ENCODE measurements at places on chromosomes 13 and 19.

DNA sequence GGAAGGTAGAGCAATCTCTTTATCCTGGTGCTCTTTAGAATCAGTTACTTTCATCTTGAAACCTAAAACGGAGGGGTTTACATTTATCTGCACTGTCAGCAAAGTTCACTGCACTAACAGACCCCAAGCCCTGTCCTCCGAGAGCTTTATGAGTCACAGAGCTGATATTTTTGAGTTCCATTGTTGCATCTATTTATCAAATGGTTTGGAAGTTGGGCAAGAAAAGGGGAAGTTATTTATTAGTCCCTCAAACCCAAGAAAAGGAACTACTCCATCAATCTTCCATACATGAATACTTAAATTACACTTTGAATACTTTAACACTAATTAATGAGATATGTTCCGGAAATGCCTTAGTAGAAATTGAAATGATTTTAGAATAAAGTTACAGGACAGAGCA lies 55.5 kb downstream of the EDNRB start:
- DNase-seq = no peak

- no peak for DNase-seq
These were observed 8.9 kb upstream of the MYO1F start for GRCh38 chr19:8585894-8586750.

DNA sequence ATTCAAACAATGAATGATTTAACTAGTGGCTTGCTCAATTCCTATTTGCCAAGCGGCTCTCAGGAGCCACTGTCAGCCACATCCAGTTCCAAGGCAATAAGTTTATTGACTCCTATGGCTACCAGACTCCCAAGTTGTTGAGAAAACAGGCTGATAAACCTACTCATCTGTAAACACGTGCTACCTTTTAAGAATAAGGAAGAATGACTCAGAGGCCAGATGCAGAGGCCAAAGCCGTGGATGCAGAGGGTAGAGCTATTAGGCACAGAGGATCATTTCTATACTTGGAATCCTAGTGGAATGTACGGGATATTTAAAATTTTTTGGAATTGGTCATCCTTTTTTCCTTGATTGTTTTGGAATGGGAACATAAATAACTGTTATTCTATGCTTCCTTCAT lies 1921.1 kb downstream of the OLFM4 start:
- no peak for DNase-seq

DNA sequence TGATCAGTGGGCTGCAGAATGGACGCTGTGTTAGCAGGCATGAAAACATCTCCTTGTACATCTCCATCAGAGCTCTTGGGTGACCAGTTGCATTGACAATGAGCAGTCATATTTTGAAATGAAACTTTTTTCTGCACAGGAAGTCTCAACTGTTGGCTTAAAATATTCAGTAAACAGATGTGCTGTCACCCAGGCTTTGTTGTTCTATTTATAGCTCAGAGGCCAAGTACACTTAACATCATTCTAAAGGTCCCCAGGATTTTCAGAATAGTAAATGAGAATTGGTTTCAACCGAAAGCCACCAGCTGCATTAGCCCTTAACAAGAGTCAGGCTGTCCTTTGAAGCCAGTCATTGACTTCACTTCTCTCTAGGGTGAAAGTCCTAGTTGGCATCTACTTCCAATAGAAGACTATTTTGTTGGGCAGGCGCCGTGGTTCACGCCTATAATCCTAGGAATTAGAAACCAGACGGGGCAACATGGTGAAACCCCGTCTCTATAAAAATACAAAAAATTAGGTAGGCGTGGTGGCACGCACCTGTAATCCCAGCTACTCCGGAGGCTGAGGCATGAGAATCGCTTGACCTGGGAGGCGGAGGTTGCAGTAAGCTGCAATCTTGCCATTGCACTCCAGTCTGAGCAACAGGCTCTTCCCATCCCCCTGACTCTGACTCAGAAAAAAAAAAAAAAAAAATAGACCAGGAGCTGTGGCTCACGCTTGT lies 7.9 kb upstream of the PDE4A start:
- no peak for DNase-seq

GRCh38 chr13:107585469-107586180 lies 629.7 kb downstream of the LIG4 start:
- DNase-seq = no peak

- DNase-seq = no peak
These were observed 1705.0 kb downstream of the OLFM4 start for GRCh38 chr13:54733639-54734038.

- DNase-seq = no peak
These were observed 121.7 kb upstream of the MAB21L1 start for GRCh38 chr13:35598233-35598632.

- peak; percentile 49 for DNase-seq
These were observed 20.7 kb downstream of the CEBPG start for GRCh38 chr19:33394006-33394722.

GRCh38 chr13:22240716-22241115 lies 569.8 kb downstream of the FGF9 start:
- no peak for DNase-seq

DNA sequence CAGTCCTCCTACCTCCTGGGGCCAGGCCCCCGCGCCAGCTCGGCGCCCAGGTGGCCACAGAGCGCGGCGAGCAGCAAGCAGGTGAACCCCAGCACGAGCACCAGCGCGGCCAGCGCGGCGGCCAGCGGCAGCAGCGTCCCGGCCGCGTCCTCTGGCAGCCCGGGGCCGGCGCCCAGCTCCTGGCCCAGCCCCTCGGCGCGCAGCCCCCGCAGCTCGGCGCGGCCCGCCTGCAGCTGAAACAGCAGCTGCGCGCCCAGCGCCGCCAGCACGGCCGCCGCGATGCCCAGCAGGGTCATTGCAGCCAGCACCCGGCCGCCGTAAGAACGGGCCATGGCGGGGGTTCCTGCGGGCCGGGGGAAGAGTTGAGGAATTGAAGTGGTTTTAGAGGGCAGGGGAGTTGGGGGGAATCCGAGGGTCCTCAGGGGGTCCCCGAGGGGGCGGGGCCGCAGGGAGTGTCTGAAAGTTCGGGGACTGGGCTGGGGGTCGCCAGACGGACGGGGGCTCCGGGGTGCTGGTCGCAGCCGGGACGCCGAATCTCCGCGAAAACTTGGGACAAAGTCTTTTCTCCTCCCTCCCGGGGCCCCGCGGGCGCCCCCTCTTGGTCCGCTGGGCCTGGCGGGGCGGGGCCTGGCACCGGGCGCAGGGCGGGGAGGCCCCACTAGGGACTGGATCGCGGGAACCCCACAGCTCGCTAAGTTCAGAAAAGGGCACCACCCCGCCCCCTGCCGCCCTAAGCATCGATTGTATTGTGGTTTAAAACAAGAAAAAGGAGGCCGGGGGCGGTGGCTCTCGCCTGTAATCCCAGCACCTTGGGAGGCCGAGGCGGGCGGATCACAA lies at the start of gene TMEM221:
TMEM221 (minus strand) TSS at position 538 of the 837 bp plus-strand sequence; CDS start at position 332, 206 bp downstream.
- peak; percentile 73 for DNase-seq

DNA sequence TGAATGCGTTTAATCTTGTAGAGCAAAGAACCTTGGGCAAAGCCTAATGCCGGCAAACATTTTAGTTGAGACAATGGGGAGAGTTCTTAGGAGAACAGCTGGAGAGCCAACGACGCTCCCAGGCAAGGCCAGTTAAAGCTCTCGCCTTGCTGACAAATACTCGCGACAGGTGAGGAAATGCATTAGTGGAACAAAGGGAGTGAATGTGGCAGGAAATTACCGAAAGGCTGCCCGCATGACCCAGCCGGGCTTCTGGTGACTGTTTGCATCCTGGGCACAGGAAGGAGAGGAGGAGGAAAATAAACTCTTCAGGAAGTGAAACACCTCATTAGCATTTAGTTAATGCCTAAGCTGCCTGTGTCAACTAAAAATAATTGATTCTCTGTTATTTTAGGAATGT lies 74.6 kb downstream of the SHISA2 start:
- DNase-seq = no peak

DNA sequence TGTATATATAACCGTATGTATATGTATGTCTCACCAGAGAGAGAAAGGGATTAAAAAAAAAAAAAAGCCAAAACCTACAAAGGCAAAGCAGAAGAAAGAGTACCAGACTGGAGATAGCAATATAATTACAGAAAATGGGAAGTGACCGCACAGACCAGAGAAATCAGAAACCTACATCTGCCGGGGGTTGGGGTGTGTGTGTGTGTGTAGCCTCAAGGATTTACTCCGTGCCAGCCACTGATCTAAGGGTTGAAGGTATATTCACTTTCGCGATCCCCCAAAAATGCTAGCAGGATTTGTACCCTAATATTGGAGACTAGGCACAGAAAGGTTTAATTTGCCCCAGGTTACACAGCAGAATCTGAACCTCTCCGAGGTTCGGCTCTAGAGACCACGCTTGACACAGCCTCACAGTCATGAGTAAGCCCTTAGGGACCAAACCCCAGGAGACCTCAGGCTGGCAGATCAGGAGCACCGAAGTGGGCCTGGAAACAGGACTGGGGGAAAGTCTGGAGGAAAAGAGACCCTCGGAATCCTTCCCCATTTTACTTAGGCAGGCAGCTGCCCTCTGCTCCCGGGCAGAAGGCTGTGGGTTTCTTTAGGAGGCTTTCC lies 14.8 kb downstream of the ARL11 start:
- no peak for DNase-seq

- DNase-seq = peak; percentile 60
These were observed 483.0 kb upstream of the NBEA start for GRCh38 chr13:34458756-34459715.

GRCh38 chr19:11624069-11624463 lies 26.8 kb downstream of the ZNF627 start:
- no peak for DNase-seq

GRCh38 chr13:80860845-80861244 lies 519.9 kb upstream of the SPRY2 start:
- no peak for DNase-seq

DNA sequence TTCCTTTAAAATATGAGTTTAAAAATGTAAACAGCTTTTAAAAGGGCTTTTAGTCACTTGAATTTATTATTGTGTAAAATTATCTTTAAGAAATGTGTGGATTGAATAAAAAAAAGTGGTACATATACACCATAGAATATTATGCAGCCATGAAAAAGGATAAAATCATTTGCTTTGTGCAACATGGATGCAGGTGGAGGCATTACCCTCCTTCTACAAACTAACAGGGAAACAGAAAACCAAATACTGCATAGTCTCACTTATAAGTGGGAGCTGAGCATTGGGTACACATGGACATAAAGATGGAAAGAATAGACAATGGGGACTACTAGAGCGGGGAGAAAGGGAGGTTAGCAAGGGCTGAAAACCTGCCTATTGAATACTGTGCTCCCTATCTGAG lies 999.3 kb downstream of the SLITRK5 start:
- no peak for DNase-seq

GRCh38 chr13:64074971-64075474 lies 2659.4 kb upstream of the PCDH20 start:
- DNase-seq = no peak

- DNase-seq = no peak
These were observed 93.5 kb downstream of the FOXO1 start for GRCh38 chr13:40572961-40573360.

- no peak for DNase-seq
These were observed 59.3 kb downstream of the TSHZ3 start for GRCh38 chr19:31289976-31290375.

- no peak for DNase-seq
These were observed 1.5 kb downstream of the KLK11 start for GRCh38 chr19:51024924-51025323.

DNA sequence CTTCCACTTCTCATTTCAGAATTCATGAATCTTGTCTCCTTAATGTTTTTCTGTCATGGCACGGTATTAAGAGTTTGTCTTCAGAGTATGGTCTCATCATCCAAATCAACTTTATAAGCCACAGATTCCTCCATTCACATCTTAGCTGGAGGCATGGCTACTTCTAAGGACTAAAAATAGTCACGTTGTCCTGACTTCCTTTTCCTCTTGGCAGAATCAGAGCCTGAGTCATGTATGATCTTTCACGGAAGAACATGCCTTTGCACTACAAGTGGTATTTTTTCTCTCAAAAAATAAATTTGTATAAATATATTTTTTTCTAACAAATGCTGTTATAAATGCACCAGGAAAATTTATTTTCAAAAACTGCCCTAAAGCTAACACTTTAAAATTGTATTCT lies 71.4 kb downstream of the ALOX5AP start:
- no peak for DNase-seq

GRCh38 chr19:50772476-50772875 lies 2.2 kb downstream of the GPR32 start:
- DNase-seq = no peak

- DNase-seq = no peak
These were observed 54.0 kb upstream of the ATP12A start for GRCh38 chr13:24625870-24626849.

GRCh38 chr19:41545547-41545946 lies 30.4 kb upstream of the CEACAM21 start:
- DNase-seq = no peak

DNA sequence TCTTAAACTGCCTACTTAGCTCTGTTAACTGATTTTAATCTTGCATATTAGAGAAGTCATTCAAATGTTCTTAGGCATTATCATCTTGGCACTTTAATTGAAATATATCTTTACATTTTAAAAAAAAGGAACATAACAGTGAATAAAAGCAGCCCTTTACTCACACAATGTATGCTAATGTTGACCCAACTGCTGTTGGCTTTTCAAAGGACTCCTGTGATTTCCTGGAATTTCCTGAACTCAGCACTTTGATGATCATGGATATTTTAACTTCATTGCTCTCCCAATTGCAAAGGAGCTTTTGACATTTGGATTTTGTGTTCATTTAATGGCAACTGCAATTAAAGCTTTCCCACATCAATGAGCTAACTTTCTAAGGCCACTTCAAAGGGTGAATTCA lies 1230.3 kb downstream of the DIAPH3 start:
- no peak for DNase-seq
